SW 1271 (cell line): ENCODE measurements at places on chromosomes 6 and 20.

GRCh38 chr6:112109262-112109661, 21.9 kb downstream of the FAM229B start:
- no peak for DNase-seq

DNA sequence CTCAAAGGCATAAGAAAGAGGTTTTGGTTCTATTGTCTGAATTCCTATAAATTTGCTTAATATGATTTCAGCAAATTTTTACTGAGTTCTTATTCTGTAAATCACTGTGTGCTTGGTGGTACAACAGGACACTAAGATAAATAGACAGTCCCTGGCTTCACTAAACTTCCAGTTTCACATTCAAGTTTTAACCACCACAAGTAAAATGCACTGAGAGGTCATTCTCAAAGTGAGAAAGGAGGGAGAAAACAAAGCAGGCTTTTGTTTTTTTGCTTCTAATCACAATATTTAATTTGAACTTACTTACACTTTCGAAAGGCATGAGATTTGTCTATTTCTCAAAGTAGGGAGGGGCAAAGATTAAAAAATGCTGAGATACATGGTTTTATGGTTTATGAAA, 445.7 kb downstream of the CDC5L start:
- no peak for DNase-seq

GRCh38 chr6:31681135-31681671, 336 bp upstream of the LY6G5C start:
- DNase-seq: no peak

- no peak for DNase-seq
Measured at GRCh38 chr6:151216804-151217203, 23.0 kb upstream of the AKAP12 start.

- no peak for DNase-seq
Measured at GRCh38 chr6:50850223-50851048, 31.8 kb downstream of the TFAP2B start.

DNA sequence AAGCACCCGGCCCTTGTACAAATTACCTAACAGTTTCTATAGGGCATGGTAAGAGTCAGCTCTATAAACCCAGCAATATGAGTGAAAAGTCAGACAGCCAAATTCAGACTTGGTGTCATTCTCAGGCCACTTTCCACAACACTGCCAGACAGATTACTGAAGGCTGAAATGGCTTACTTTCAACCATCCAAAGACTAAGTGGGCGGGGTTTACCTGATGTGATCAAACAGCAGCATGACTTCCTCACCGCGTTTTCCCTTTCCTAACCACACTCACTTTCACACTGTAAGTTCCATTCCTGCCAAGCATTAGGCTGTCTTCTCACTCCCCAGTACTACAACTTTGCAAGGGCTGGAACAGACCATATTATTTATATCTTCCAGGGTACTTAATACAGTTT, 85.9 kb downstream of the SMLR1 start:
- no peak for DNase-seq

DNA sequence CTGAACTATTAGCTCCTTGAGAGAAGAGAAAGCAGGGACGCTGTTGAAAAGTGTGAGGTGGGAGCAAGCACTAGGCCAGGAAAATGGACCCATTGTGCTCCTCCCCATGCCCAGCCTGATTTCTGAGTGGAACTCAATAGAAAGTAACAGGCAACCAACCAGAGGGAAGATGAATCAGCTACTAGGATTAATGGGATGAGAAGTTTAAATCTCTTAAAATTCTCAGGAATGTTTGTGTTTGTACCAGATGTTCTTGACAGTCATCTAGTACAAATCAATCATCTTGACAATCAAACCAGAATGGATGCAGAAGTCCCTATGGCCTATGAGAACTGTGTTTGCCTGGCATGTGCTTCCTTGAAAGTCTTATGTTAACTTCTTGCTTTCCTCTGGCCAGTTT, 48.9 kb downstream of the HDDC2 start:
- DNase-seq: no peak

GRCh38 chr20:1868856-1869255, 26.4 kb upstream of the SIRPA start:
- DNase-seq: no peak
